Fibroblast of lung (primary cell): ENCODE measurements at places on chromosomes 16 and 17. TPM values are rescaled to one million over a fixed set of nuclear protein-coding genes. Genes with fewer than 3 reads are reported as not detected.

Gene ABR
- 43.7 and 51.5 TPM in 2 replicates for polyA plus RNA-seq

DNA sequence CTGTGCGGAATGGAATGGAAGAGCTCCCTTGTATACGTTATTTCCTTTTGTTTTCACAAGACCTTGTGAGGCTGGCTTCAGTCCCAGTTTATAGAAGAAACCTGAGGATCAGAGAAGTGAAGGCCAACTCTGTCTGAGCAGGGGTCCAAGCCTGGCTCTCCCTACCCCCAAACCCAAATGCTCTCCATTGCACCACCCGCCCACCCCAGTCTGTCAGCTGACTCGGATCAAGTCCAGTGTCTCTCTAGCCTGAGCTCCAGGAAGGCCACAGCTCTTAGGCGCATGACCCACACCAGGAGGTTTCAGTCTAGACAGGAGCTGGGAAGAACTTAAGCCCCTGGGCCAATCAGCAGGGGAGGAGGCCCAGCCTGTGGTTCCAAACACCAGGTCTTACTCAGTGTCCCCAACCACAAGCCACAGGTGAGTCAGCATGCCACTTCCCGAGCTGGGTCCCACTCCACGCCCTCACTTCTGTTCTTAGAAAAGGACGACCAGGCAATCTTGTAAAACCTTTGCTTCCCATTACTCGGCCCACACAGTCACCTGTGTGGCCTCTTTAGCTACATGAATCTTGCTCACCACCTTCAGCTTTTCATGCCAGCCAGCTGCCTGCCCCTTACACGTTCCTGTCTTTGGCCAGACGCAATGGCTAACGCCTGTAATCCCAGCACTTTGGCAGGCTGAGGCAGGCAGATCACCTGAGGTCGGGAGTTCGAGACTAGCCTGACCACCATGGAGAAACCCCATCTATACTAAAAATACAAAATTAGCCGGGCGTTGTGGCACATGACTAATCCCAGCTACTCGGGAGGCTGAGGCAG is 27.8 kb downstream of the TK2 start:
- DNase-seq: peak; percentile 99

GRCh38 chr17:37820313-37820994 is 75.6 kb upstream of the HNF1B start:
- DNase-seq: peak; percentile 22

- DNase-seq: no peak
Observed at GRCh38 chr16:968620-969019, 2.2 kb downstream of the LMF1 start.

Gene PRCD
- 0.72 and 0.89 TPM in 2 replicates for polyA plus RNA-seq

Gene ITGAD
- not detected in 2 replicates for polyA plus RNA-seq

GRCh38 chr17:76050538-76051467 is 21.5 kb downstream of the SRP68 start:
- no peak for DNase-seq

Gene OR1F1
- polyA plus RNA-seq: 0.07 and 0.23 TPM in 2 replicates

Gene ZFPM1
- polyA plus RNA-seq: 0.27 and 0.36 TPM in 2 replicates

- no peak for DNase-seq
Observed at GRCh38 chr17:48629411-48629759, 3.2 kb upstream of the HOXB9 start.

GRCh38 chr17:75514919-75515495 is 330 bp downstream of the CASKIN2 start:
- no peak for DNase-seq

Gene TOM1L1
- polyA plus RNA-seq: 28.4 and 34.5 TPM in 2 replicates

DNA sequence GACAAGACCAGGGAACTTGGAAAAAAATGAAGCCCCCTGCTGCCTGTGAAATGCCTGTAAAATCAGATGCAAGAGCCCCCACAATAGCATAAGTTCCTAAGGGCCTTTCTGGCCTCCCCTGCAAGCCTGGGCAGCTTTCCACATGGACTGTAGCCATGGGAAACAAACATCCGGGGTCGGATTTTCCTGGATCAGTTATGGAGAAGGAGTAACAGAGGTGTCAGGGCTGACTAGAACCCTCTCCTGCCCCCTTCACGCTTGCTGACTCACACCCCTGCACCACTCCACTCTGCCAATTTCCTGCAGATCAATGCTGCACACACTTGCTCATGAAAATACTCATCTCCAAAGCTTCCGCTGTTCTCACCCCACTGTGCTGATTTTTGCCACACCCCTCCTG is 258.6 kb downstream of the CBLN1 start:
- peak; percentile 86 for DNase-seq

DNA sequence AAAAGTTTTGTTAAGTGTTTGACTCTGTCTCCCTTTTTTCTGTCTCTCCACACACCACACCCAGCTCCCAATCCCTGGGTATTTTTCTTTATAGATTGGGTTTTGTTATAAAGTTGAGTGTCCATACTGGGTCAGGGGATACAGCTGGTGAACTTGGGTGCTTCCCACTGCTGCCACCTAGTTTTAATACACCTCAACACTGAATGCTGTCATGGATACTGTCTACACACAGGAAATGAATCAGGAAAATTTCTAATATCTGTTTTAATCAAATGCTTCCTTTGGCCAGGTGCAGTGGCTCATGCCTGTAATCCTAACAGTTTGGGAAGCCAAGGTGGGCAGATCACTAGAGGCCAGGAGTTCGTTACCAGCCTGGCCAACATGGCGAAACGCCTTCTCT is 5.3 kb upstream of the TAOK1 start:
- no peak for DNase-seq

- no peak for DNase-seq
Observed at GRCh38 chr16:68643227-68643626, 1.9 kb upstream of the CDH3 start.

GRCh38 chr16:83666449-83666848 is 141.3 kb upstream of the HSBP1 start:
- no peak for DNase-seq

DNA sequence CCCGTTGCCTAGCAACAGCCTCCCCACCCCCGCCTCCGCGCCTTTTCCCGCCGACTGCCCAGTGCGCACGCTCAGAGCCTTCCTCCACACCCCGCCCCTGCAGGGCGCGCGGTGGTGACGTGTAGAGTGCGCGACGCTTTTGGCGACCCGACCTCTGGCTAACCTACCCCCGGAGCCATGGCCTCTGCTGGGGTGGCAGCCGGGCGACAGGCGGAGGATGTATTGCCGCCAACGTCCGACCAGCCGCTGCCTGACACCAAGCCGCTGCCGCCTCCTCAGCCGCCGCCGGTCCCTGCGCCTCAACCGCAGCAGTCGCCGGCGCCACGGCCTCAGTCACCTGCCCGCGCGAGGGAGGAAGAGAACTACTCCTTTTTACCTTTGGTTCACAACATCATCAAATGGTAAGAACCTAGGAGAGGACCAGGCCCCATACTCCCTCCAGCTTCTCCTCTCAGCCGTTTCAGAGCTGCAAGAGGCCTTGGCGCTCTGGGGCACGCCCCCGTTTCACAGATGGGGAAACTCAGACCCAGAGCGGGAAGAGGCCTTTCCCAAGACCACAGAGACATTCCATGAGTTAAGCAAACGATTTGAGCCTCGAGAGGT is at the start of gene MED9:
Gene MED9 (plus strand): TSS at position 136 of the 603 bp plus-strand sequence. CDS start 42 bp downstream, at position 178.
- peak; percentile 91 for DNase-seq

Gene NTN3
- polyA plus RNA-seq: 0.08 TPM in 2 replicates

Gene ZNF469
- polyA plus RNA-seq: 0.82 and 0.86 TPM in 2 replicates

Gene C16orf78
- polyA plus RNA-seq: not detected in 2 replicates

- DNase-seq: no peak
Observed at GRCh38 chr17:2849327-2849670, 53.1 kb downstream of the RAP1GAP2 start.

GRCh38 chr17:42132941-42133340 is 10.3 kb downstream of the HSPB9 start:
- peak; percentile 71 for DNase-seq

GRCh38 chr16:75343941-75344340 is 89.4 kb downstream of the CFDP1 start:
- no peak for DNase-seq

DNA sequence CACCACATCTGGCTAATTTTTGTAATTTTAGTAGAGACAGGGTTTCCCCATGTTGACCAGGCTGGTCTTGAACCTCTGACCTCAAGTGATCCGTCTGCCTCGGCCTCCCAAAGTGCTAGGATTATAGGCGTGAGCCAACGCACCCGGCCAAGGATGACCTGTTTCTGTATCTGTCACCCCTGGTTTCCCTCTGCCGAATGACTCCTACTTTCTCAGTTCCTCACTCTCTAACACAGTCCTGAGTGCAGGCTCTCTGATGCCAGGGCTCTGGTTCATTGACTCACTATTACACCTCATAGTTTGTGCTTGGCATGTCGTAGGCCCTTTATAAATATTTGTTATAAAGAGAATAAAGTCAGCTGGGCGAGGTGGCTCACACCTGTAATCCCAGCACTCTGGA is 10.7 kb upstream of the PRPF8 start:
- no peak for DNase-seq

GRCh38 chr17:48198950-48199541 is 91.5 kb downstream of the SNX11 start:
- DNase-seq: no peak

Gene BAHCC1
- polyA plus RNA-seq: 1.5 and 1.8 TPM in 2 replicates

DNA sequence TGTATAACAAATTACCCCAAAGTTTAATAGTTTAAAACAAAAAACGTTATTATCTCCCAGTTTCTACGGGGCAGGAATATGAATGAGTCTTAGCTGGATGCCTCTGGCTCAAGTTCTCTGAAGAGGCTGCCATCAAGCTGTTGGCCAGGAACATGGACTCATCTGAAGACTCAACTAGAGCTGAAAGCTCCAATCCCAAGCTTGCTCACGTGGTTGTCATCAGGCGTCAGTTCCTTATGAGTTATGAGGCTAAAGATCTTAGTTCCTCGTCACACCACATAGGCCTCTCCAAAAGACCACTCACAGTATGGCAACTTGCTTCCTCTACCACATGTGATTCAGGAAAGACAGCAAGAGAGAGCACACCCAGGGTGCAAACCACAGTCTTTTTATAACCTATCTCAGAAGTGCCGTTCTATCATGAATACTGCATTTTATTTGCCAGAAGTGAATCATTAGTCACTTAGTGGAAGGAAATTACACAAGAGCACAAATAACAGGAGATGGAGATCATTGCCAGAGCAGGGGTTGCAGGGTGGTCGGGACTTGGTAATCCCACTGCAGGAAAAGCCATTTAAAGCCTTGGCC is 48.7 kb upstream of the NLK start:
- no peak for DNase-seq

Gene KRT40
- polyA plus RNA-seq: 0.03 and 0.05 TPM in 2 replicates

DNA sequence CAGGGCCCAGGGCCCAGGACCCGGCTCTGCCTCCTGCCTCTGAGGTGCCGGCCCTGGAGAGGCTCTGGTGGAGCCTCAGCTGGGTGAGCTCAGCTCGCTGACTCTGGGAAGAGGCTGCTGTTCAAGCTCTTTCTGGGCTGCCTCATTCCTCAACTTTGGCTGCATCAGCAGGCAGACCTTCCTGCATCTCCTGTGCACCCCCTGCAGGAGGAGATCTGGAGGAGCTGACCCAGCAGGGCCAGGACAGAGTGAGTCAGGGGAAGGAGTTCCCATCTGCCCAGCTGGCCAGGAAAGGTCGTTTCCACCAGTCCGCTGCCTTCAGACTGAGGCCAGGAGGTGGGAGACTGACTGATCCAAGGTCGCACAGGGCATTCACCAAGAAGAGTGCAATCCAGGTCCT is 10.7 kb downstream of the CRHR1 start:
- DNase-seq: no peak

- no peak for DNase-seq
Observed at GRCh38 chr17:38609280-38610031, 3.7 kb upstream of the SRCIN1 start.

GRCh38 chr17:7034955-7035590 is 742 bp upstream of the SLC16A13 start:
- no peak for DNase-seq

DNA sequence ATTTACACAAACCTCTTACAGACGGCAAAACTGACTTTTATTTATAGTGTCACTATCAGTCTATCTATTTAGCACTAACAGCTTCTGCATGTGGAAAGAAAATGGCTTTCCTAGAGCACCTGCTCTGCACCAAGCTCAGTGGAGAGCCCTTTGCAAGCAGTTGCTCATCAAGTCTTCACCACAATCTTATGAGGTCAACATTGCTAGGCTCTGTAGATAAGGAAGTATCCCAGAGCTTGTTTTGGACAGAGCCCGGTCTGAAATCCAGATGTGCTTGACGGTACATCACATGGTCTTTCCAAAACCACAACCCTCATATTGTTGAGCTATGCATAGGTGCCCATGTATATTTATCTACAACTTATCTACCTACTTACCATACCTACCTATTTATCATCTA is 572.7 kb upstream of the CDH5 start:
- DNase-seq: peak; percentile 21

DNA sequence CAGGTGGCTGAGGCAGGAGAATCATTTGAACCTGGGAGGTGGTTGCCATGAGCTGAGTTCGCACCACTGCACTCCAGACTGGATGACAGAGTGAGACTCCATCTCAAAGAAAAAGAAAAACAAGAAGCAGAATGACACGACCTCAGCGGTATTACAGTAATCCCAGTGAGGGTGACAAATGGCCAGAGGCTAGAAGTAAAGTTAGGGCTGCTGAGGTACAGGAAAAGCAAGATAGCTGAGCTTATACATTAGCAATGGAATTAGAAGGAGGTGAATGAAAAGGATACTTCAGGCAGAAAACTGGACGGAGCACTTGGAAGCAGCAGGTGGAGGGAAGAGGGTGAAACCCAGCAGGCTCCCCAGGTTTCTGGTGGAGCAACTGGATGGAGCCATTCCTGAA is 26.1 kb upstream of the AMZ2 start:
- DNase-seq: no peak

GRCh38 chr16:4261557-4262172 is 11.2 kb downstream of the TFAP4 start:
- peak; percentile 30 for DNase-seq

GRCh38 chr16:78543023-78543422 is 443.6 kb downstream of the WWOX start:
- no peak for DNase-seq

DNA sequence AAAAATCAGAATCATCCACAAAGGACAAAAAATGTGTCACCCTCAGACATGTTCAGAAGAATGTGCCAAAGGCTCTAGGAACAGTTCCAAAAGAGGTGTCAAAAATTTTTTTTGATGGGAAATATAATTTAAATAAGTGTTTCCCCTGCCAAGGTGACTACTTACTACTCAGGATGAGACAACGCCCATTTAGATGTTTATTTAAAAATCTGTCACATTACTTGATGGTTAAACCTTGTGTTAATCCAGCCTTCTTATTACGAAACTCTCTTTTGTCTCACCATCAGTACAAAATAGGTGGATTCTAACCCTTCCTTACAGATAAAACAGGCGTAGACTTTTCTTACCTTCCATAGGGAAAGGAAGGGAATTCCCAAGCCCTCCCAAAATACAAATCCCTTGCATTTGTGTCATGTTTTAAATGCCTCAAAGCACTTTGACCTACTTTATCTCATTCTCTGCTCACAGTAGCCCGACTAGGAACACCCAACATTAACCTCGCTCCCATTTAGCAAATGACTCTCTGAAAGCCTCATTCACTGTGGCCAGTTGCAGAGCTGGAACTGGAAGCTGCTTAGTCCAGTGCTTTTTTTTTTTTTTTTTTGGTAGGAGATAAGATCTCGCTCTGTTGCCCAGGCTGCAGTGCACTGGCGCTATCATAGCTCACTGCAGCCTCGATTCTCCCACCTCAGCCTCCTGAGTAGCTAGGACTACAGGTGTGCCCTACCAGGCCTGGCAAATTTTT is 5.8 kb upstream of the GNA13 start:
- DNase-seq: peak; percentile 38

GRCh38 chr17:32156656-32157055 is 14.4 kb downstream of the RHOT1 start:
- no peak for DNase-seq
